ENCODE measurements at places on chromosomes 12 and 14.

- DNase-seq = no peak
Measured at GRCh38 chr14:61121355-61121787, 140.3 kb downstream of the SLC38A6 start.

DNA sequence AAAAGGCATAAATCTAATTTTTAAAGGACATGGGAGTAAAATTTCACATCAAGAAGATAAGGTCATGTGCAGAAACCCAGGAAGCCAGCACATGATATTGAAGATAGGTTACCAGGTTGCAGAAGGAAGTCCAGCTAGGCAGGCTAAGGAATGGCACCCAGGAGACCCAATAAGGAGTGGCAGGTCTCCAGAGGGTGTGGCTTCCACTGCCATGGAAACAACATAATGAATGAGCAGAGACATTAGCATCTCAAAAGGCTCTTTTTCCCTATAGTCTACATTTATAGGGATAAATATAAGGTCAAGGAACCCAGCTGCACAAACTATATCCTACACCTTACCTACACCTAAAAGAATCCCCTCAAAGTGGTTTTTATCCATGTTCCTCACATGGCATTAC, 275.9 kb downstream of the RPS29 start:
- no peak for DNase-seq

DNA sequence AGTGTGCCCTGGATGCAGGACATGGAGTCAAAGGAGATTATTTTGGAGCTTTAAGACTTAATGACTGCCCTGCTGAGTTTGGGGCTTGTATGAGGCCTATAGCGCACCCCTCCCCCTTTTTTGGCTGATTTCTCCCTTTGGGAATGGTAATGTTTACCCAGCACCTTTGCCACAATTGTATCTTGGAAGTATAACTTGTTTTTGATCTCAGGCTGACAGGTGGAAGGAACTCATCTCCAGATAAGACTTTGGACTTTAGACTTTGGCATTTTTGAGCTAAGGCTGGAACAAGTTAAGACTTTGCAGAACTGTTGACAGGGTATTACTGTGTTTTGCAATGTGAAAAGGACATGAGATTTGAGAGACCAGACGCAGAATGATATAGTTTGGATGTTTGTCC, 110.5 kb downstream of the DERA start:
- DNase-seq = no peak

- no peak for DNase-seq
Measured at GRCh38 chr12:96719660-96720362, 187.2 kb upstream of the NEDD1 start.

- no peak for DNase-seq
Measured at GRCh38 chr14:92259613-92260357, 63.2 kb upstream of the SLC24A4 start.

GRCh38 chr14:59275668-59276067, 87.2 kb downstream of the DAAM1 start:
- peak; percentile 71 for DNase-seq

DNA sequence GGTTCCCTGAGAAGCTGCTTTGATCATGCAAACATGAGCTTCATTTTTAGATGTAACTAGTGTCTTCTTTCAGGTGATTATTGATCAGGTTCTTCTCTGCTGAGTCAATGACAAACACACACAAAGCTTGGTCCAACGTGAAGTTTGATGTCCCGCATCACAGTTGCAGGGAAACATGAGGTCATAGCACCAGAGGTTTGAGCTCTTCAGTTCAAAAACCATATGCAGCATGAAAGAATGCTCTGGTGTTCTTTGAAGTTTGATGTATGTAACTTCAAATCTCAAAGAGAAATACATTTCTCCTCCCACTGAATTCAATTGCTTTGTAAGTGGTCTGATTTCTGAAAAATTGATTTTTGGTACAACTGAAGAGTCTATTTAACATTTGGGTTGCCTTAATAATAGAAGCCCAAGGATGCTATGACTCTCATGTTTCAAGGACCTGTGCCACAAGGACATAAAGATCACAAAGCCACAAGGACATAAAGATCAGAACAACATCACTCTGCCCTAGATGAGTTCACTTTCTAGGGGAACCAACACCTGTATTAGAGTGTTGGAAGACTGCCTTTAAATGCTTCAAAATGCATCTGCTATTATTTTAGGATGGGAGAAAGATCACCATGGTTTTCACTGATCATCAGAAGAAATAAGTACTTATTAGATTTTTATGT, 31.1 kb upstream of the AMIGO2 start:
- DNase-seq = no peak

DNA sequence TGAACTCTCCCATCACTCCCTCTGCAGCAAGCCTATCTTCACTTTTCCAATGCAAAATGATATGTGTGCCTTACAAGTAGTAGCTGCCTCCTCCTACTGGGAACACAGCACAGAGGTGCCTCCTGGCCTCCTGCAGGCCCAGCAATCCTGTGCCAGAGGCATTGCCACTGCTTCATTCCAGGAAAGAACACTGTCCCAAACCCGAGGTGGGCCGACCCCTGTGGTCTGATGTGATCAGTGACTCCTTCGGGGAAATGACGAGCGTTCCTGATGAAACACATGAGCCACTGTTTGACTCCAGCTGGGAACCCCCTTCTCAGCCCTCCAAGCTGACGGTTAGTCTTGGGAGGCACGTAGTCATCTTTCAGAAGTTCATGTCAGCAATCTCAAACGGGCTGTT, 19.5 kb downstream of the PSMC1 start:
- no peak for DNase-seq

GRCh38 chr14:59328454-59328853, 136.7 kb downstream of the GPR135 start:
- DNase-seq = no peak
